ENCODE measurements at places on chromosomes 13 and 19. TPM values are rescaled to one million over a fixed set of nuclear protein-coding genes. Genes with fewer than 3 reads are reported as not detected.

- no peak for DNase-seq
- H3K4me3 ChIP-seq: no peak overlapping the region
- peaks cover 19% of the 10 kb centered on the region for H3K36me3 ChIP-seq
- no peaks in the 10 kb centered on the region for H3K4me1 ChIP-seq
These were observed 57.8 kb downstream of the GGACT start for GRCh38 chr13:100530671-100531213.

ZNF723 gene
- not detected for total RNA-seq

- H3K4me1 ChIP-seq: no peaks in the 10 kb centered on the region
- peaks cover 6% of the 10 kb centered on the region for H3K36me3 ChIP-seq
- H3K27me3 ChIP-seq: no peaks in the 10 kb centered on the region
- no peak overlapping the region for H3K4me3 ChIP-seq
- no peak for DNase-seq
- H3K27ac ChIP-seq: no peak overlapping the region
These were observed 96.3 kb downstream of the MYCBP2 start for GRCh38 chr13:77230560-77230959.

DNA sequence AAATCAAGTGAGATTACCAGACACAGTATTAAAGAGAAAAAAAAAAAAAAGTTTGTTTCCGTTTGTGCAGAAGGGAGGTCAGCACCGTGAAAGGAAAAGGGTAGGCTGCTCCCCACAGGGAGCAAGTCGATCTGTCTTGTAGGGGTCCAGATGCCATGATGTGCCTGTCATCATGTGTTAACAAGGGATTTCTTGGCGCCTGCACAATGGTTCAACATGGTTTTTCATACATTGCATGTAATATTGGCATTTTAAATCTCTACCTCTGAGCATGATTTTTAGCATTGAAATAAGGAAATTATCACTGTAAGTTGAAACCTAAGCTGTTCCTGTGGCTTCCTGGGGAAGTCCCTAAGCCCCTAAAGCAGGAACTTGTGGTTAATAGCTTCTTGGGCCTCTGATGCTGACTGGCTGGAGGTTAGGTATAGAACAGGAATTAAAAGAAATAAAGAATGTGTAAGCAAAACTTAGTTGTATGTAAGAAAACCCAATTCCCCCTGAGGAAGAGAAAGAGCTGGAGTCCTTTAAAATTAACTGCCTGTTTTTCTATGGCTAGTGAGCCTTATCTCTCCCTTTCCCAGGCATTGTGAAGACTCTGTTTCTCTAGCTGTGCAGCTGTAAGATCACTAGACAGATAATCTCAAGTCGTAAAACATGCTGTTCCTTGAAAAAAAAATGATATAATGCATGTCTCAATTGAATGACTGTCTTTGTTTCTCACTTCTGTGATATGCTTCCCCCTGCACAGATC, 7.4 kb upstream of the FCGBP start:
- no peaks in the 10 kb centered on the region for H3K36me3 ChIP-seq
- peaks cover 24% of the 10 kb centered on the region for H3K27me3 ChIP-seq

DNA sequence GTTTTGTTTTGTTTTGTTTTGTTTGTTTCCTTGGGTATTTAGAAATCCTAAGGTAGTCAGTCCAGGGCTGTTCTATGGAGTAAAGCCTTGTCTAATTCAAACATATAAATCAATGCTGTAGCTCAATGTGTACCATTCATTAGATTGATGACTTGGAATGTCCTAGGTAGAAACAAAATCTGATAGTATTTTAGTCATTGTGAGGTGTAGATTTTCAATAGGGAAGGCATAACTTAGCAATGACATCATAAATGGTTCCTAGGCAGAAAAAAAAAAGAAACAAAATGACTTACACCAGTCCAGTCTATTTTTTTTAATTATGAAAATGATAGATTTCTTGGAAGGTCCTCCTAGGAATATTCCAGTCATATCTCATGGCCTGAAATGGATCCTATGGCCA, 189.9 kb downstream of the SPRY2 start:
- no peak for DNase-seq
- H3K4me1 ChIP-seq: no peaks in the 10 kb centered on the region

CD79A gene
- not detected for total RNA-seq
